ENCODE measurements at places on chromosomes 3 and 15. TPM values are rescaled to one million over a fixed set of nuclear protein-coding genes. Genes with fewer than 3 reads are reported as not detected.

P2RY14 gene
- 1.8 TPM for total RNA-seq

LEKR1 gene
- total RNA-seq, result 2.7 TPM

VPS39 gene
- total RNA-seq, result 45.4 TPM

OCA2 gene
- total RNA-seq, result 1.9 TPM

ANKRD34C gene
- total RNA-seq, result not detected

KBTBD13 gene
- total RNA-seq, result 0.17 TPM

TMOD2 gene
- 54.1 TPM for total RNA-seq

KBTBD8 gene
- 4.9 TPM for total RNA-seq

MESP2 gene
- not detected for total RNA-seq

LYZL4 gene
- not detected for total RNA-seq

NGLY1 gene
- 26.0 TPM for total RNA-seq

MYRIP gene
- 2.2 TPM for total RNA-seq

SEMA3G gene
- 1.0 TPM for total RNA-seq

IL5RA gene
- total RNA-seq, result 0.54 TPM

AMOTL2 gene
- total RNA-seq, result 19.3 TPM

TMEM158 gene
- 4.4 TPM for total RNA-seq

EPHA3 gene
- total RNA-seq, result 2.1 TPM

GRCh38 chr3:126952261-126952982 is 30.5 kb upstream of the PLXNA1 start:
- no peak for ATAC-seq

- no peak for ATAC-seq
These were observed 242.9 kb upstream of the BHLHE40 start for GRCh38 chr3:4736284-4736861.

DNA sequence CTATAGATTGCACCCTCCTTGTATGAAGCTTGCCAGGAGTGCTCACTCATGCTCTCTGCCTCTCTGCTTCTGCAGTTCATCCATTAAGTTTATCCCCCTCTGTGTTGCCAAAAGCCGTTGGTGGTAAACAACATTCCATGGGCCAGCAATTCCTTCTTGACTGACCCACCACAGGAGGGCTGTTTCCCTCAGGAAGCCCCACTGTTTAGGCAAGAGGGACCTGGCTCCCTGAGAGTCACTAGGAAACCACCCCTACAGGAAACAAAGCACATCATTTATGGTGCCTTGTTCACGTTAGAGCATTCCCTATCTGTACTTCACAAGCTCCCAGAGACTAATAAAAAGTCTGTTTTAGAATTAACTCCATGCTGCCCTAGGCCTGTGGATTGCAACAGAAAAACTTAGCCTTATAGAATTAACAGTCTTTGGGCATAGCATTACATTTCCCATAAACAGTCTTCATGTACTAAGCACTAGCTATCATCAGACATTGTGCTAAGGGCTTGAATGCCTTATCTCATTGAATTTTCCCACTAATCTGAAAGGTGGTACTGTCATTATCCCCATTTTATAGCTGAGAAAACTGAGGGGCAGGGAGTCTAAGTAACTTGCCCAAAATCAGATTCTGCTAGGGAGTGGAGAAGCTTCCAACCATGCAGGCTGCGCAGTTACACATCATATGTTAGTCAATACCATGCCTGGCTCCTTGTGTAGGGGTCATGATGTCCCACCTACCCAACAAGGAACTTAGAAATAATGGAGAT is 149.9 kb downstream of the SHQ1 start:
- ATAC-seq, result no peak

GRCh38 chr3:38117163-38117716 is 19.7 kb downstream of the ACAA1 start:
- peak; percentile 66 for ATAC-seq

- ATAC-seq, result no peak
These were observed 2.4 kb downstream of the EHD4 start for GRCh38 chr15:41969851-41970431.

GRCh38 chr15:90934256-90934948 is 683 bp upstream of the UNC45A start:
- peak; percentile 51 for ATAC-seq

GRCh38 chr15:100311833-100312476 is 29.8 kb downstream of the ADAMTS17 start:
- ATAC-seq, result no peak

- no peak for ATAC-seq
These were observed 131.5 kb upstream of the SATB1 start for GRCh38 chr3:18556503-18557135.

DNA sequence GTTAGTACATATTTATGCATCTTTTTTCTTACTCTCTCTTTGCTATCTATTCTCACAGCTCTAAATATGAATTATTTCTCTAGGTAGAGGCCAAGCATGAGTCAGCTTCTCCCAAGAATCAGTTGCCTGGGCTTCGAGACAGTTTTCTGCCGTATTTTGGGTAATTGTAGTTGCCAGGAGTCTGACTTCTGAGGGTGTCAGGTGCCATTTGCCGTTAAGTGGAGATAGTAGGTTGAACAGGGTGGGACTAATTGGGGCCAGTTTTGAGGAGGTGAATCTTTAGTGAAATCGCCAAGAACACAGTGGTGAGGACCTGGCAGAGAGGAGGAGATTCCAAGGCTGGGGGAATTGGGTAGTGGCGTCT is 7.8 kb upstream of the NRROS start:
- no peak for ATAC-seq

DNA sequence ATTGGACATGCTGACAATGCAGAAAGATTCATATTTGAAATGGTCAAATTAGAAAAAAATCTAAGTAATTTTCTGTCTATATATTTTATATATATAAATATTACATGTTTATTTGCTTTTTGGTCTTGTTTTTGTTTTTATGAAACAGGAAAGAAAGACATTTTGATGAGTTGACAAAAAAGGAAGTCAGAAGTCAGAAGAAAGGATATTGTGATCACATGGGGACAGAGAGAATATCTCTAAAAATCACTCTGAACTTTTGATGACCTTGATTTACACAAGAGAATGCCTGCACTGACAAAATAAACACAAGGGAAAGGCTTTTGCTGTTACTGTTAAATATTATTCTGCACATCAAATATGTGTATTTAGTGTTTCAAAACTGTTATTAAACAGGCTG is 811.2 kb downstream of the SI start:
- no peak for ATAC-seq

DNA sequence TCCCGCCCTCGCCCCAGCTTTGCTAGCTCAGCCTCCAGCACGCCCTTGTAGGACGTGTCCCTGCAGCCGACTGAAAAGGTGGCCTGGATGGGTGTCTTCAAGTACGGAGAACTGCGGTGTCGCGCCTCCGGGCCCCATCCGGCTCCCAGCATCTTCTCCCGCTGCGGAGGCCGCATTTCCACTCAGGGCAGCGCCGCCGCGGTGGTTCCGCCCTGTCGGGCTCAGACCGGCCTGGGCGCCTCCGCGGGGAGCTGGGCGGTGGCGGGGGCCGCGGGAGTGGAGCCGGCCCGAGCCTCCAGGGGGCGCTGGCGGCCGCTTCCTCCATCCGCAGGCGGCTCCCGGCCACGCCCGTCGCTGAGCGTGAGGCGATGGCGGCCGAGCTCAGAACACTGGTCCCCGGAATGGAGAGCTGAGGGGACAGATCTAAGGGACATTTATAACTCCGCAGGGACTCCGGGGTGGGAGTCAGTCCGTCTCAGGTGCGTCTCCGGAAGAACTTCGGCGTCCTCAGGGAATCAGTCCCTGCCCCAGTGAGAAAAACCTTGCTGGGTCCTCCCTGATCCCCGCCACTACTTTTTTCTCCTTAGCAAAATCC is 13.6 kb upstream of the SMCO1 start:
- ATAC-seq, result peak; percentile 98

DNA sequence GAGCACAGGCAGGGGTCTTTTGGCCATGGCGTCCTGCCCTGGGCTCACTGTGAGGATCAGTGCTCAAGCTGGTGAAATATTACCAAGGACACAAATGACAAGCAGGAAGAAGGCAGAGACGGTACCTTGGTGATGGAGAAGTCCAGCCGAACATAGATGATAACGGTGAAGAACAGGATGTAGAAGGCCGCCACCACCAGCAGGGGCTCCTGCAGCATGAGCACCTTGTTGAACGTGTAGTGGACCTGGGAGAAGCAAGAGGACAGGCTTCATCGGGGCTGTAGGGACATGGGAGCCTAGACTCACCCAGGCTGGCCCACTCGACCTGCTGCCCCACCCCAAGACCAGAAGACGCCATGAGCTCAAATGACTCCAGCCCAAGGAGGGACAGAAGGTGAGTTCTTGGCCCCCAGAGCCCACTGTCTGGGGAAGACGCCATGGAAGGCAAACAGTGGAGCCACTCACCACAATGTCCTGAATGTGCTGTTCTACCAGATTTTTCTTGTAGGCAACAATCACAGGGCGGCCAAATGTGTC is 25.1 kb downstream of the RPN1 start:
- ATAC-seq, result no peak

DNA sequence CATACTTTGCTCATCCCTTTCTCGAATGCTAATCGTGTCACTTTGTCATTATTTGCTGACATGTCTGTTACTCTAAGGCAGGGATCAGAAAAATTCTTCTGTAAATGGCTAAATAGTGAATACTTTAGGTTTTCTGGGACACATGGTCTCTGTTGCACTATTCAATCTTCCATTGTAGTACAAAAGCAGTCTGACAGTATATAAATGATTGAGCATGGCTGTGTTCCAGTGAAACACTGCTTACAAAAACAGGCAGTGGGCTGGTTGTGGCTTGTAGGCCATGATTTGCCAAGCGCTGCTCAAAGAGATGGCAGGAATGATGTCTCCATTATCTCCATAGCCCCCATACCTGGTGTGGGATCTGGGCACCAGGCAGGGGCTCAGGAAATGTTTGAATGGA is 45.6 kb downstream of the TMEM266 start:
- peak; percentile 82 for ATAC-seq

DNA sequence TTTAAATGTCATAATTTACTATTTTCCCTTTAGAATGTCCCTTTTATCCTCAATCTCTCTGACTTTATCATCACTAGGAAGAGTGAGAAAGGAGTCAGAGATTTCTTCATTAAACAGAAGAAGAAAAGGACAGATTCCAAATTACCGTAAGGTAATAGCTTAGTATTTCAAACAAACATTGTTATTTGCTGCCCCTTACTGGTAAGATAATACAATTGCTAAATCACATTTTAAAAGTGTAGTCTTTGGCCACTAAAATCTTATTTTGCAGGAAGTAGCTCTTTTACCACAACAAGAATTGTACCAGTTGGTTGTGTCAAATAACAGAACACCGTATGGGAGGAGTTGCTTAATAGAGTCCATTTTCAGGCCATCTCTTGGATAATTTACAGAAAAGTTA is 53.7 kb downstream of the CGGBP1 start:
- ATAC-seq, result peak; percentile 49

DNA sequence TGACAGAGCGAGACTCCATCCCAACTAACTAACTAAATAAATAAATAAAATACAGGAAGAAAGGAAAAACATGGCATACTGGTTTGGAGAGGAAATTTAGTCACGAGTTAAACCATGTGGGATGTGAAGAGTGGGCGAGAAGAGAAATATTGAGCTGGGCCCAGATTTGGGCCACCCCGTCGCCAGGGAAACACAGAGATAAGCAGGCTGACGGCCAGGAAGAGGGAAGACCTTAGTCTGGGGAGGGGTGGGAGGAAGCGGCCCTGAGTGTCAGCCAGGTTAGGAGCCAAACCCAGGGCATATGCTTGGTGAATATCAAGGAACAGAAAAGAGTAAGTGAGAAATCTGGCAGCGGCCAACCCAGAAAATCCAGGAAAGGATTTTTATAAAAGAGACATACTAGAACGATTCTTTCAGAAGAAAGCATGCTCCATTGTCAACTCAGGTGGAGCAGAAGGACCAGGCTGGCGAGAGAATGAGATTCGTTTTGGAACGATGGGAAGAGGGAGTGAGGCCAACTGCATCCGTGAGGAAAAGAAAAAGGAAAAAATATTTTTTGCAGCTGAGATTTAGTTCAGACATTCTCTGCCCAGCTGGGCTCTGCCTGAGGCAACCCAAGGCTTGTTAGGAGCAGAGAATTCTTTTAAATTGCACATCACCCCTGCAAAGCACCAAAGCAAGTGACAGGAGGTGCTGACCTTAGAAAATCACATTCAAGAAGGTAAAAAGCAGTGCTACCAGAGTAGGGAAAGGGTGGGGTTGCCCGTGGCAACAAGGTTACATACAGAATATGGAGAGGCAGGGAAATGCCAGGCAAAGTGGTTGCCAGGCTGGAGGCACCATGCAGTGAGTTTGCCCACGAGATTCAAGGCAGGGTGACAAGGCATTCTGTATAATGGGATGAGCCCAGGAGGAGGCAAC is 59.3 kb upstream of the RAD18 start:
- no peak for ATAC-seq

- ATAC-seq, result peak; percentile 29
These were observed 651.4 kb upstream of the NECTIN3 start for GRCh38 chr3:110420158-110420641.

- ATAC-seq, result no peak
These were observed 64.5 kb downstream of the ALCAM start for GRCh38 chr3:105431200-105431599.

DNA sequence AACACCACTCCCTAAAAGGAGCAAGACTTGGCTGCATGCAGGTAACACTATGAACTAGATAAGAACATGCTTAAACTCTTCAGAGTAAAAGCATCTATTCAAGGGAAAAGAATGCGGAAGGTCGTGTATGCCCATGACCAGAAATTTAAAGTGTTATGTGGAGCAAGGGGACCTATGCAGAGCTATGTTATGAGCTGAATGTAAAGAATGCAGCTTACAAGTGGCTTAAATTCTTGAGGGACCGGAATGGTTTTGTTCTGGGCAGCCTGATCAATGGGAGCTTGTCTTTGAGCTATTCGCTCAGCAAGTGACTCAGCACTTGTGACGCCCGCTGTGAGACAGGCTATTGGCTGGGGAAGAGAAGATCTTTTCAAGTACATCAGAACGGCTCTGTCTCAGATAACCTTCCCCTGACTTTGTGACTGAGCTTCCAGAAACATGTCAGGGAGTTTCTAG is 367.5 kb upstream of the THBS1 start:
- no peak for ATAC-seq

GRCh38 chr3:71875461-71875947 is 90.6 kb upstream of the PROK2 start:
- ATAC-seq, result peak; percentile 91

GRCh38 chr3:184148076-184148475 is 7.1 kb upstream of the DVL3 start:
- no peak for ATAC-seq

GRCh38 chr15:88646951-88647350 is 8.1 kb downstream of the ISG20 start:
- ATAC-seq, result no peak

- peak; percentile 54 for ATAC-seq
These were observed 52.7 kb upstream of the SPTSSB start for GRCh38 chr3:161423911-161424522.
